ENCODE measurements at places on chromosomes 11 and 22. TPM values are rescaled to one million over a fixed set of nuclear protein-coding genes. Genes with fewer than 3 reads are reported as not detected.

MOGAT2 gene
- 0.13 TPM for total RNA-seq

DYNC2H1 gene
- 86.5 TPM for total RNA-seq

UCP2 gene
- 5.1 TPM for total RNA-seq

PATE4 gene
- not detected for total RNA-seq

GRIK4 gene
- total RNA-seq: 0.13 TPM

SAA4 gene
- not detected for total RNA-seq

GAS2L1 gene
- total RNA-seq: 9.2 TPM

OR52N4 gene
- total RNA-seq: not detected

Measured in articular chondrocyte of knee joint (primary cell).